Transverse colon (tissue), 4 donors: ENCODE measurements at places on chromosomes 11 and 22. TPM values are rescaled to one million over a fixed set of nuclear protein-coding genes. Genes with fewer than 3 reads are reported as not detected.

GRCh38 chr22:36182857-36183256, 18.8 kb downstream of the APOL4 start:
- H3K36me3 ChIP-seq, result no peaks in the 10 kb centered on the region
- DNase-seq, result no peak

Gene PIWIL4
- total RNA-seq, result 17.9 TPM

Gene BATF2
- total RNA-seq, result 10.0 TPM

DNA sequence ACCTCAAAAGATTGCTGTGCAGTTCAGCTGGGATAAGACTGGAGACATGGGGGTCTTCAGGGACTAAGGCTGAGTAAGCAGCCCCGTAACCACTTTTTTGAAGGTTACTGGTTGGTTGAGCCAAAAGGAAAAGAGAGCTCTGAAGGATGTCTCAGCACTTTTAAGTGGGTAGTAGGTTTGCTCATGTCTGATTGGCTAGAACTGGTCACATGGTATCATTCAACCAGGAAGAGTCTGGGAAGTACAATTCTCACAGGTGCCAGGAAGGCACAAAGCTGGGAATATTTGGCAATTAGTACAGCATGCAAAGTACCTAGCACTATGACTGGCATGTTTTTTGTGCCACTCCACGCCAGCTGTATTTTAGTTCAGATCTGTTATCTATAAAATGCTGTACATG, 58.1 kb downstream of the SNX19 start:
- H3K27ac ChIP-seq, result no peak overlapping the region
- no peak overlapping the region for H3K4me3 ChIP-seq
- peaks cover 3% of the 10 kb centered on the region for H3K4me1 ChIP-seq

GRCh38 chr22:20234760-20235388, 33.2 kb downstream of the RTN4R start:
- H3K36me3 ChIP-seq, result no peaks in the 10 kb centered on the region
- H3K4me3 ChIP-seq, result no peak overlapping the region
- DNase-seq, result no peak
- H3K27me3 ChIP-seq, result no peaks in the 10 kb centered on the region
- peaks cover 4% of the 10 kb centered on the region for H3K4me1 ChIP-seq

DNA sequence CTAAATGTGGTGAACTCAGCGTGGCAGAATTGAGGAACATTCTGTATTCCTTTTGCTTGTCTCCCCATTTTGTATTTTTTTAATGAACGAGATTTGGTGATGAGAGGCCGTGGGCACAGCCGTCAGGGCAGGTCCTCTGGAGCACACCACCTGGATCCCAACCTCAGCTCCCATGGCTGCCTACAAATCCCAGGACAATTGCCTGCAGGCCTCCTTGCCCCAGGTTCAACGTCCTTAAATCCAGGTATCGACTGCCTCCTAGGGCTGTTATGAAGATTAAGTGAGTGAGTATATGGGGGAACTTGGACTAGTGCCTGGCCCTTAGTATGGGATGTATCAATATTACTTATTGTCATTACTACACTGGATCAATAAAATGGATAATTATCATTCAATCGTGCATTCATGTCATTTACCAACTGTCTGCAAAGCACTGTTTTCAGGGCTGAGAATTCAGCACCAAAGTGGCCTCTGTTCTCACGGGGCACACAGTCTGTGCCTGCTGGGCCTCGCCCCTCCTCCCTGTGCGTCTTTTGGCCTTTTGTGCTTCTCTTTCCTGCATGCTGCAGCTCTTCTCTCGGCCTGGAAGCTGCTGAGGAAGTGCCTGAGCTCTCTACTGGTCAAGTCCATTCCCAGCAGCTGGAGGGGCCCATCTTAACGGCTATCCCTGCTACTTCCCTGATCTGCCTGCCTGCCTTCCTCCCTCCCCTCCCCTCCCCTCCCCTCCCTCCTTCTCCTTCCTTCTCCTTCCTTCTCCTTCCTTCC, 1343.7 kb downstream of the BRD1 start:
- DNase-seq, result no peak
- H3K27me3 ChIP-seq, result peaks cover 33% of the 10 kb centered on the region
- H3K36me3 ChIP-seq, result no peaks in the 10 kb centered on the region
- no peaks in the 10 kb centered on the region for H3K4me1 ChIP-seq

- no peaks in the 10 kb centered on the region for H3K27me3 ChIP-seq
- H3K4me3 ChIP-seq, result no peak overlapping the region
- H3K36me3 ChIP-seq, result no peaks in the 10 kb centered on the region
- H3K27ac ChIP-seq, result no peak overlapping the region
- no peaks in the 10 kb centered on the region for H3K4me1 ChIP-seq
- DNase-seq, result no peak
These were observed 679.1 kb downstream of the DLG2 start for GRCh38 chr11:84947970-84948580.
